ENCODE measurements at places on chromosomes 12 and 14.

- no peak for DNase-seq
Measured at GRCh38 chr12:11164384-11164783, 6.6 kb upstream of the SMIM10L1 start.

DNA sequence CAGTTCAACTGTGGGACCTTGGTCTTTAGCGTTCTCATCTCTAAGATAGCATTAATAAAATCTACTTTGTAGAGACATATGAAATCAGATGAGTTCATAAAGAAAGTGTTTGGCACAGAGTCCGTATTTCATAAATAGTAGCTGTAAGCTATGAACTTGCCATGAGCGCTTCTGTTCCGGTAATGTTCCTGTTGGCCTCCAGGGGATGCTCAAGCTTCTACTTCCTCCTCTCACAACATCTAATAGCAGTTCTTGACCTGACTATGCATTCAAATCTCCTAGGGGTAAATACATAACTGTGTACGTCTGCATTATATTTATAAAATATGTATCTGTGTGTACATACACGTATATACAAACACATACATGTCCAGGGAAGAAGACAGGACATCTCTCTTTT is 288.2 kb upstream of the TMPO start:
- no peak for DNase-seq

DNA sequence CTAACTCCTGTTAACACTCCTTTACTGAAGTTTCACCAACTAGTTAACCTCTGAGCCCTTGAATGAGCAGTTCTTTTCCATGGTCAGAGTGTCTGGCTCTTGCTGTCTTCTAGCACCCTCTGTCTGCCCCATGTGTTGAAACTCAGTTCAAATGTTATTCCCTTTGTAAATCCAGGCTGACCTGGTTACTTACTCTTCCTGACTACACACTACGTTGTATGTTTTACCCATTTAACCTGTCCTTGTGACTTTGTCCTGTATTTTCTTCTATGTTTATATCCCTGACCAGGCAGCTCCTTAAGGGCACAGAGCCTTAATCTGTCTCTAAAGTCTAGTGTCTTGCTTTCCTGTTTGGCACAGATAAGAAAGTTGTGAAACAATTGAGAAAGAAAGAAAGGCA is 389.0 kb upstream of the RPL10L start:
- no peak for DNase-seq

DNA sequence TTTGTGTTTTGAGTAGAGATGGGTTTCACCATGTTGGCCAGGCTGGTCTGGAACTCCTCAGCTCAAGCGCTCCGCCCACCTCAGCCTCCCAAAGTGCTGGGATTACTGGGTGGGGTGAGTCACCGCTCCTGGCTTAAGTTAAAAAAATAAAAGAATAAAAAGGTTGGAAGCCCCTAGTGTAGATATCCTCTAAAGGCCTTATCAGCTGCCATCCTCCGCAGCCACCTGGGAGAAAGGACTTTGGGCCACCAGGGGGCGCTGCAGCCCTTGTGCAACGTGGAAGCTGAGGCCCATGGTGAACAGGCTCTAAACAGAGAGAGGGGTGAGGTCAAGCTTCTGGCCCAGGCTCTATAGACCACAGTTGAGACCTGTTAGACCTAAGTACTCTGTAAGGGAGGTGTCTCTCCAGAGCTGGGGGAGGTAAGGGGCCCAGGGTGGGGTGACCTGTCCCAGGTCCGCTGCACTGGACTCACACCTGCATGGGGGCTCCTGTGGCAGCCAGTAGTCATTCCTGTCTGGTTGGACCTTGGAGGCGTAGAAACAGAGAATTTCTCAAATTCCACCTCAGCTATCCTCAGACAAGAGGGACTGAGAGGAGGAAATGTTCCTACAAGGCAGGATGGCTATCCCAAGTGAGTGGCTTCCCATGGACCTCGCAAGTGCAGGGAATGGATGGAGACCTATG is 14.0 kb upstream of the RACGAP1 start:
- DNase-seq, result peak; percentile 96

GRCh38 chr14:60977847-60978246 is 3.0 kb downstream of the TRMT5 start:
- DNase-seq, result no peak

DNA sequence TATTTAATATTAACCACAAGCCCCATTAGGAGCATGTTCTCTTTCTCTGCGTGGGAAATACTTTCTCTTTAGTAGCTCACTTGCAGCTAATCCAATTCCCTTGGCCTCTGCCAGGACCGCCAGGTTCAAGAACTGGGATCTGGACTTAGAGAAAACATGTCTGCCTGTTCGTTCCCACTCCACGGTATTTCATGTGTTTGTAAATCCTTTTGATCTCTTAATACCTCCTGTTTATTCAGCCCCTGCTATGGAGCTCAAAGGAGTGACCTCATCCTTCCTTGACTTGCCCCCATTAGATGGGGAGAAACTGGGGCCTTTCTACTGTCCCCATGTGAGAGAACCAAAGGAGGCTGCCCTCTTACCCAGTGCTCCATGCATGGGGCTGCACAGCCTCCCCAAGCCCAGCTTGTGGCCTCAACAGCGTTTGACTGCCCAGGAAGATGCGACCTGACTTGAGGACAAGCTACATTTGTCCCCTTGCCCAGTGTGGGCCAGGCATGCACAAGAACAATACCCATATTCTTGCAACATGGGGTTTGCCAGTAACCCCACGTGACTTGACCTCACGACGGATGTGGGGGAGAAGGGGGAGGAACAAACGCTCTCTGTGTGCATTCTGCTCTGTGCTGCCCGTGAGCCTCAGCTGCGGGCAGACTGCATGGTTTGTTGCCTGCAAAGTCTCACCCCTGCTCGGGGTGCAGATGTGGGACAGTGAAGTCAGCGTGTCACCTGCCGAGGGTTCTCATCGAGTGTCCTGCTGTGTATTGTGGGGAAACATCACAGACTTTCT is 30.3 kb downstream of the CD9 start:
- peak; percentile 58 for DNase-seq

DNA sequence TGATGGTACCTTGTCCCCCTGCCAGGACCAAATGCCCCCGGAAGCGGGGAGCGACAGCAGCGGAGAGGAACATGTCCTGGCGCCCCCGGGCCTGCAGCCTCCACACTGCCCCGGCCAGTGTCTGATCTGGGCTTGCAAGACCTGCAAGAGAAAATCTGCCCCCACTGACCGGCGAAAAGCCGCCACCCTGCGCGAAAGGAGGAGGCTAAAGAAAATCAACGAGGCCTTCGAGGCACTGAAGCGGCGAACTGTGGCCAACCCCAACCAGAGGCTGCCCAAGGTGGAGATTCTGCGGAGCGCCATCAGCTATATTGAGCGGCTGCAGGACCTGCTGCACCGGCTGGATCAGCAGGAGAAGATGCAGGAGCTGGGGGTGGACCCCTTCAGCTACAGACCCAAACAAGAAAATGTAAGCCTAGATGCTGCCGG is 410 bp downstream of the MYF6 start:
- DNase-seq, result no peak

DNA sequence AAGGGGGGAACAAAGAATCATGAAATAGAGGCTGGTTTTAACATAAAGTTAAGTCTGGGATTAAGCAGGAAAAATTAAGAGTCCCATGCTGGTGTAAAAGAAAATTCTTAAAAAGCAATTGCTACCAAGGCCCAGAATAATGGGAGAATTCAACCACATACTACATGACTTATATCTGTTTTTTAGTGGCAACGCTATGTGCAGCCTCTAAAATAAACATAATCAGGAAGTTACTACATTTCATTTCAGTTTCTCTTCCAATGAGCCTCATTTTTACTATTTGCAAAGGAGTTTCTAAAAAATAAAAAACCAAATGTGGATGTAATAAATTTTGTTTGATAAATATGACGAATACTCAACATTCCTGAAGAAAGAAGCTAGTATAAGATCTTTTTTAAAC is 58.1 kb downstream of the CPNE8 start:
- no peak for DNase-seq

DNA sequence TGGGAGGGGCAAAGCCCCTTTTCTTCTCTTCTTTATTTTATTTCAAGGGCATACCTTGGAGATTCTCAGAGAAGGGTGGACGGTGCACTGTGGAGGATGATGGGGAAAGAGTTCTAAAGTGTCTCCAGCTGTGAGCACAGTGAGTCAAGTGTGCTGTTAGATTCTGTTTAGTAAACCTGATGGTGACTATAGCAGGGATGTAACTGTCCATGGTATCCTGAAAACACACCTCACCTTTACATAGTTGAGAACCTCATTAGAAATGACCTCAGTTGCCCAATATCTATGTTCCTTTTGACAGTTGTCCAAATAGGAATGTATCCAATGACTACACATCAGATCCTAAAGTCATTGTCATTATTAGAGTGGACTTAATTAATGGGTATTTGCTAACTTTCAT is 38.0 kb downstream of the CNTN1 start:
- DNase-seq, result no peak

GRCh38 chr12:2205996-2206395 is 153.2 kb downstream of the CACNA1C start:
- DNase-seq, result no peak

DNA sequence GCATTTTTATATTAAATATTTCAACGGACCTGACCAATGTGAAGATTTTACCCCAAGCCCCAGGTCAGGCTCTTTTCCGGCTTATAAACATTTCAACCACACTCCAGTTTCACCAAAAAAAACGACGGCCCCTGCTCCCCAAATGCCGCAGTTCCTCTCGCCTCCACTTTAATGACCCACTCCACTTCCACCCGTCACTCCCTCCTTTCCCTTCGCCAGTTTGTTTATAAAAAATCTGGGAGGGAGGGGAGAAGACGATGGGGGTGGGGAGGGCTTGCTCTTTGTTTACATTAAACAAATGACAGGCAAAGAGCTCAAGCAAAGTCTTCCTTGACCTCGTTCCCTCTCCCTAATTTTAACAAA is 5.4 kb downstream of the SIX6 start:
- DNase-seq, result no peak

GRCh38 chr12:99767809-99768208 is 120.3 kb downstream of the GARIN6 start:
- DNase-seq, result no peak

DNA sequence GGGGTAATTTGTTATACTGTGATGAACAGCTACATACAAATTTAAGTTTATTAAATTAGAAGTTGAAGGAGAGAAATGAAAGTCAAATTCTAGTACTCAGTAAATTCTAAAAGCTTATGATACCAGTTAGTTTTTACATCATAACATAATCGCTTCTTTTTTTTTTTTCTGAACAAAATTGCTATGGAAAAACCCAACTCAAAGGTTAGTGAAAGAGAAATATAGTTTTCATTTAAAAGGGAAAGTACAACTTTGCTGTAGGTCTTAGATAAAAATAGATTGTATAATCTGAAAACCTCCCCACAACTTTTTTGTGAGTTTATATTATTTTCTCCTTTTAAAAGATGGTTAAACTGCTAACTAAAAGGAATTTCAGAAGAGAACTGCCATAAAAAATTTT is 53.7 kb upstream of the LRRK2 start:
- DNase-seq, result no peak

DNA sequence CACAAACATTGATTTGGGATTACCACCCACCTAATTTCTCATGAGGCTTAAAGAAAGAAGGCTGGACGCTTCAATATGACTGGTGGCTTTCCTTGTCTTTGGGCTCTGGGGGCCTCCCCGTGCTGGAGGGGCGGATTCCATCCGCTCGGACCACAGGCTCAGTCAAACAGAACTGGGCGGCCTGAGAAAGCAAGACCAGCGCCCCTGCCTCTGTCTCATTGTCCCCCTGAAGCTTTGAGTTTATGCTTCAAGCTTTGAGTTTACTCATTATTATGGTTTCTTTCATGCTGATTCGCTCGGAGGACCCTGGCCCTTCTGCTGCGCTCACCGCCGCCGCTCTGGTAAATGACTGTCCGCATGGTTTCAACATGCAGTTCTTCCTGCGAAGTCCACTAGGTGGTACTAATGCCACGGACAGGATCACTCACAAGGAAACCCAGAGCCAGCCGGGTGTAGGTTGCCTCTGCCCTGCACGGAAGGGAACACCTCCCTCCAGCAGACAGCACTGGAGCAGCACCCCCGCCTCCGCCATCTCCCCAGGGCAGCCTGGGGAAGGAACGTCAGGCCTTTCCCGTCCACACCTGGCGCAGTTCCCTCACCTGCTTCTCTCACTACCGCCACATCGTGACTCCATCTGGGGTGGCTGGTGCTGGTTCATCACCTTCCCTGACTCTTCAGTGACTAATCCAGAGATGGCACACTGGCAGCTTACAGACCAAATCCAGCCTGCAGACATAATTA is 13.2 kb upstream of the TIGAR start:
- no peak for DNase-seq

- DNase-seq, result no peak
Measured at GRCh38 chr12:67939611-67940010, 49.6 kb upstream of the IFNG-AS1 start.

- no peak for DNase-seq
Measured at GRCh38 chr14:79856381-79856780, 354.9 kb downstream of the DIO2 start.

DNA sequence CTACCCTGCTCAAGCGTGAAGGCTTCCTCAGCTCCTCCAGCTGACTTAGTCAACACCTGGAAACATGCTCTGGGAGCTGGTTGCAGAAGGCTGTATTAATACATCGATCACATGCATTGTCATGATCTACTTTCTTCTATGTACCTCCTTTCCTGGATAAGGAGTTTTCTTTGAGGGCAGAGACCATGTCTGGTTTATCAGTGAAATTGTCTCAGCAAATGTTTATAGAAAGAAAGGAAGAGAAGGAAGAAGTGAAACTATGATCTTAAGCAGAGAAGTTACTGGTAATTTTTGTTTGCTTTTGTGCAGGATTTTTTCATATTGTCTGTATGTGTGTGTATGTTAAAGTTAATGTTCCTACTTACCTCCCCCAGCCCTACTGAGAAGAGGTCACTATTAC is 4.5 kb downstream of the DYRK4 start:
- no peak for DNase-seq

DNA sequence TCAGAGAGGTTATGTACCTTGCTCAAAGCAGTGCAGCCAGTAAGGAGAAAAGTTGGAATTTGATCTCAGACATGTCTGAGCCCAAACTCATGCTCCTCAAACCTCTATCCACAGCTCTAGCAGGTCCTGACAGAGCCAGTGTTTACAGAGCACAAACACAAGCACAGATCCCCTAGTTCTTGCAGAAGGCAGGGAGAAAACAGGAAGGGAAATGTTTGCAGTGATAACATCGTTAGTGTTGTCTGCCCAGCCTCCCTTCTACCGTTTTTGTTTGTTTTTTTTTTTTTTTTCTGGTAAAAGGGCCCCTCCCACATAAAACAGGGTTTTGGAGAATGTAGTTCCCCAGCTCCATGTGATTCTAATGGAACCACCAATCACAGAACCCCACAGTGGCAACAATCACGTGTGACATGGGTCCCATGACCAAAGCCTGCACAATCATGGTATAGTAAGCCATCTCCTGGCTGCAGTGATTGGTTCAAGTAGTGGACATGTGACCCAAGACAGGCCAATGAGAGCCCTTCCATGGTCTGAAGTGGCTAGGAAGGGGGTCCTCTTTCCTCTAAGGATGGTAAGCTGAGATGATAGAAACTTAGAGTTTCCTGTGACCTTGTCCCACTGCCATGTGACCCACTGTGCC is 513.4 kb downstream of the MED13L start:
- DNase-seq, result no peak

- DNase-seq, result no peak
Measured at GRCh38 chr12:132812631-132813305, 15.9 kb downstream of the GOLGA3 start.

- DNase-seq, result no peak
Measured at GRCh38 chr14:69014829-69015259, 35.7 kb upstream of the ACTN1 start.

GRCh38 chr12:76611533-76611932 is 52.0 kb upstream of the OSBPL8 start:
- no peak for DNase-seq
